Stimulated activated CD4-positive, alpha-beta T cell treated with anti-CD3 and anti-CD28 coated beads, TNF-alpha, amount 100 ng/mL, for 24 hours (primary cell): ENCODE measurements at places on chromosomes 12 and 14.

- DNase-seq = no peak
These were observed 36.5 kb downstream of the KCNMB4 start for GRCh38 chr12:70402597-70402996.

GRCh38 chr12:132014915-132015280 lies 65.2 kb downstream of the EP400 start:
- no peak for DNase-seq

DNA sequence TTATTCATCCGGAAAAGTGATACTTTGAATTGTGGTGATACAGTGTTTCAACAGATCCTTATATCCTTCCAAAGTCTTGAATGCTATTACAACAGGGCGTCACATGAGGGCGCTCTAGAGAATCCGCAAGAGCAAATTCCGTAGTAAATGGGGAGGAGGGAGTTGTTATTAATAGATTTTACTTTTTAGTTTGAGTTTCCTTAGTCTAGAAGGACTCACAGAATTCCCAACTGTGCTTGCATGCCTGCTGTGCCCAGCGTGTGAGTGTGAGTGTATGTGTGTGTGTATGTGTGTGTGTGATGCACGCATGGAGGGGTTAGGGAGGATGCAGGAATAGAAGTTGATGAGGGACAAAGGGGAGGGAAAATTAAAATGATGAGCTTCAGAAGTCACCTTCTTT lies 375.3 kb downstream of the C12orf75 start:
- no peak for DNase-seq

- DNase-seq = no peak
These were observed 23.7 kb downstream of the FNTB start for GRCh38 chr14:65010211-65010931.

- DNase-seq = no peak
These were observed 489.6 kb upstream of the GARIN6 start for GRCh38 chr12:99157946-99158345.

DNA sequence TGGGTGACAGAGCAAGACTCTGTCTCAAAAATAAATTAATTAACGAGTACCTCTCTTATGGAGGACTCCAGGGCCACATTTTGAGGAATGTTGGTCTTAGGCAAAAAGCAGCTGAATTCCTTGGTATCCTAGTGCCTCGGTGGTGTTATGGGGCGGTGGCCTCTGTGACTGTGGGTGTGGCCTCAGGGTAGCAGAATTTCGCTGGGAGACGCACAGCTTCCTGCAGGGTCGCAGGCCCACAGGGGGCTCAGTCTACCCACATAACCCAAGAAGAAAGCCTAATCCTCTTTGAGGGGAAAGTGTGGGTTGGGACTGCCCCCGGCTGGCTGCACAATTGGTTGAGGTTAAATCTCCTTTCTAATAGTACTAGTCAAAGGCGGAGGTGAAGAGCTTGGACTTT lies 11.2 kb upstream of the SERPINA4 start:
- no peak for DNase-seq

DNA sequence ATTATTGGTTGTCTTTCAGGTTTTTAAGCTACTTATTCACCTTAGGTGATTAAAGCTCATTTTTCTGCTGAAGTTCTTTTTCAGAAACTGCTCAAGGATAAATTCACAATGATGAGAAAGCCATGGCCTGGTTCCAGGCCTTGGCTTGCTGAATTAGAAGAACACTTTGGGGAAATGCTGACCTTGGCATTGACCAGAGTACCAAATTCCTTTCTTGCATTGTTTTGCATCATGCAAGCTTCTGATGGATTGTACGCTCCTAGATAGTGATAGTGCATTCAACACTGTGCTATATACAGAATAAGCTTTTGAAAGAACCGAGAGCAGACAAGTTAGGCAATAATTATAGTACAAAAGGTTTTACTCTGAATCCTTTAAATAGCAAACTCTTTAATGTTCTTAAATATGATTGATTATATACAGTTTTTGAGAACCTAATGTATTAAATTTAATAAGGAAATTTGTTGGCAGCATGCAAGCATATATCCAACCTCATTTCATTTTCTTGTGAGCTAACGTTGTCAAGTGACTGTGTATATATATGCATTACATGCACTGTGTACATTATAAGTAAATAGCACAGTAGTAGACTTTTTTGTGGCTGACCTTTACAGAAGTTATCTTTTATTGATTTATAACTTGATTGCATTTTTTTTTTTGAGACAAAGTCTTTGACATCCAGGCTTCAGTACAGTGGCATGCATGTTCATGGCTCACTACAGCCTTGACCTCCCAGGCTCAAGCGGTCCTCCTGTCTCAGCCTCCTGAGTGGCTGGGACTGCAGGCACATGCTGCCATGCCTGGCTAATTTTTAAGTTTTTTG lies 99.2 kb downstream of the DIP2B start:
- no peak for DNase-seq

- DNase-seq = no peak
These were observed 129.2 kb downstream of the KCNA5 start for GRCh38 chr12:5172886-5173285.

DNA sequence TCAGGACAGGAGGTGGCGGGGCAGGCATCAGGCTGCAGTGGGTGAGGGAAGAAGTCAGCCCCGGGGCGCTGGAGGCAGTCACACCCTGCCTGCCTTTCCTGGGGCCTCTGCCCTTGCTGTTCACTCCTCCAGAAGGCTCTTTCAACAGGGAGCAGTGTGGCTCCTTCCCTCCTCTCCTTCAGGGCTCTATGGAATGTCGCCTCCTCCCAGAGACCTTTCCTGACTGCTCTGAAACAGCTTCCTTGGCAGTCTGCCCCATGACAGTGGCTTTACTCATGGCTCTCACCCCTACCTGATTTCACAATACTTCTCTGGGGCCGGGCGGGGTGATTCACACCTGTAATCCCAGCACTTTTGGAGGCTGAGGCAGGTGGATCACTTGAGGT lies 7.1 kb downstream of the RHOF start:
- DNase-seq = no peak

DNA sequence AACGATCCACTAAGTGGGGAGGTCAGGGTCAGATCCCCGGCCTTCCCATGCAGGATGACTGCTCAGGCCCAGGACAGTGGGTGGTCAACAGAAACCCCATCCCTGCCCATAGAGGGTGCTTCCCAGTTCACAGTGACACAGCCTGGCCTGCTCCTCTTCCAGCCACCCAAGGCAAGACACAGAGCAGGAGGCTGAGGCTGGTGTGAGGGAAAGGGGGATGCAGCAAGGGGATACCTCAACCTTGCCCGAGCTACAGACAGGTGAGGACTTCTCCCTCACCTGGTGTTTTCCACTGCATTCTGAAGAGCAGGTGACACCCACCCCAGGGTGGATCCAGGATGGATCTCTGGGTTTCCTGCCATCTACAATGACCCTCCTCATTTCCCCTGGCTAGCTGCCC lies 106.7 kb downstream of the KIF26A start:
- no peak for DNase-seq

- DNase-seq = no peak
These were observed 18.6 kb downstream of the PELI2 start for GRCh38 chr14:56136571-56137452.

GRCh38 chr12:109844091-109844490 lies 10.9 kb upstream of the TRPV4 start:
- DNase-seq = no peak

- no peak for DNase-seq
These were observed 404 bp upstream of the CCDC91 start for GRCh38 chr12:28189784-28190320.
